Suppressor macrophage (primary cell): ENCODE measurements at places on chromosomes 5 and 9.

DNA sequence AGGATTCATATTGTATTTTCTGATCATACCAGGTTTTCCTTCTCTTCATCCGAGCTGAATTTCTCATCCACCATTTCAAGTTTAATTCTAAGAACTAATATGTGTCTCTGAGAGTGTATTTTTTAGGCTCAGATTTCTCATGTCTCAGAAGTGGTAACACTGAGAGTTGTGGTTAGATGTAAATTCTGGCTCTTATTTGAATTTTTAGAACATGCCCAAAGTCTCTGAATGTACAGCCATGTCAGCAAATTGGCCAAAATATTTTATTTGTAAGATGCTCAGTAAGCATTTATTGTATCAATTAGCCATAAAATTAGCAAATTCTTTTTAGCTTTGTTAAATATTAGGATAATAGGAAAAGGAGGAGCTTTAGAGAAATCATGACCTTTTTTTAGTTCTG lies 16.6 kb downstream of the SV2C start:
- no peak for DNase-seq

DNA sequence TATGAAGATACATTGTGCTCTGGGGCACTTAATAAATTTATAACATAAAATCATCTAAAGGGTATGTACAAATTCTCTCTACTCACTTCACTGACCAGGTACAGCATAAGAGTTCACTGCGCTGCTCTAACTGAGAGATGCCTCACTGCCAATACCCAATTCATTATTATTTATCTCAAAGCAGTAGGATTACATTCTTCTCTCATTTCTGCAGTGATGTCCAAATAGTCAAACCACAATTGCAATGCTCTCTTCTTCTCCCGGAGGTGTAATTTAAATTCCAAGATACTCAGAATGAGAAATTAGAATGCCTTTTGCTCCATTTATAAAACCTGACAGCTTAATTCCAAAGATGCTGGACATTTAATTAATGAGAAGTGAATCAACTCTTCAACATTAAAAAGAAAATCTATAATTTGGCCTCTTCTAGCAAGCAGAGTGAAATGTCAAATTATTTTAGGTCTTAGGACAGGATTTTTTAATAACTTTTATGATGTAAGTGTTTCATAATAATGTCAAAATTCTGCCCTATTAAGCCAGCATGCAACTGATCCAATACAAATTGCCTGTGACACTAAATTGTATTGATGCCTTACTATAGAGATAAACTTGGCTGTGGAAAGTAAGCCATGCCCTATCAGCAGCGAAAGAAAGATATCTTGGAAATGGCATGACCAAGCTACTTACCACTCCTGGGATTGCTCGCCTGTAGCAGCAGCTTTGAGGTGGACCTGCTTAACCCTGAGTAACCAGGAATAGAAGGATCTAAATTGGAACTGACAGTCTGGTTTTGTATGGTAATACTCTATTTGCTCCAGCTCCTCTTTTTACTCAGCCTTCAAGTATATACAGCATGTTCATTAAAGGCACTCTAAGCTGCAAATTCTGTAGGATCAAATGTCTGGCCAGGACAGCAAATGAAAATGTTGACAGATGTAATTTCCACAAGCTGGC lies 374.2 kb upstream of the TYRP1 start:
- no peak for DNase-seq

GRCh38 chr5:140169410-140169809 lies 5.6 kb upstream of the CYSTM1 start:
- peak; percentile 49 for DNase-seq

- DNase-seq: peak; percentile 51
These were observed at the start of gene PCDHGB3 for GRCh38 chr5:141369994-141370848. TSS of gene PCDHGB3 (plus strand) at chr5:141370242. CDS start at chr5:141370395, 153 bp downstream.

- DNase-seq: no peak
These were observed 28.4 kb upstream of the TRIO start for GRCh38 chr5:14114615-14115251.

GRCh38 chr5:137631453-137631852 lies 104.4 kb downstream of the KLHL3 start:
- DNase-seq: no peak

- DNase-seq: no peak
These were observed 16.2 kb downstream of the HINT1 start for GRCh38 chr5:131148835-131149234.

- DNase-seq: no peak
These were observed 28.1 kb upstream of the CETN3 start for GRCh38 chr5:90437663-90438062.

- DNase-seq: no peak
These were observed 111.5 kb upstream of the TNC start for GRCh38 chr9:115229496-115229895.

- no peak for DNase-seq
These were observed 104.3 kb downstream of the PIK3R1 start for GRCh38 chr5:68319706-68320412.

- no peak for DNase-seq
These were observed 130.2 kb downstream of the TTC39B start for GRCh38 chr9:15176836-15177235.

DNA sequence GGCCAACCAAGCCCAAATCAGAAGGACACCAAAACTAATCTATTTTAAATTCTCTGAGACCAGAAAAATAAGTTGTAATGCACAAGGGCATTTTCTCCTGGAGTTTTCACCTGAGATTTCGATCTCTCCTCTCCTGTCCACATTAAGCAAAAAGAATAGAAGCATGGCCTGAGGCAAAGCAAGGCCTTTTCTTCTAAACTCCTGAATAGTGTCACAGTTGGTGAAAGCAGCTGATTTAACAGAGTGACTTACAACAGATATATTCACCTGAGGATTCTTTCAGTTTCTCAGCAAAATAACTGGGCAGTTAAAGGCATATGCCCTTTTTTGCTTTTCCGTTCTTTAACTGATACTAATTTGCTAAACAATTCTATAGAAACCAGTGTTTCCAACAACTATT lies 547.7 kb downstream of the EFNA5 start:
- no peak for DNase-seq

DNA sequence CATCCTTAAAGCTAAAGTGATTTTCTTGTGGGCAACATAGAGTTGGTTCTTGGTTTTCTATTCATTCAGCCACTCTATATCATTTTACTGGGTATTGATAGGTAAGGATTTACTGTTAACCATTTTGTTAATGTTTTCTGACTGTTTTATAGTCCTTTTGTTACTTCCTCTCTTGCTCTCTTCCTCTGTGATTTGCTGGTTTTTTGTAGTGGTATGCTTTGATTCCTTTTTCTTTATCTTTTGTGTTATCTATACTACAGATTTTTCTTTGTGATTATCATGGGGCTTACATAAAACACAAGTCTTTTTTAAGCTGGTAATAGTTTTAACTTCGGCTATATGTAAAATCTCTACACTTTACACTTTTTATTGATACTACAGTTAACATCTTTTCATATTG lies 43.3 kb downstream of the CREBRF start:
- no peak for DNase-seq

DNA sequence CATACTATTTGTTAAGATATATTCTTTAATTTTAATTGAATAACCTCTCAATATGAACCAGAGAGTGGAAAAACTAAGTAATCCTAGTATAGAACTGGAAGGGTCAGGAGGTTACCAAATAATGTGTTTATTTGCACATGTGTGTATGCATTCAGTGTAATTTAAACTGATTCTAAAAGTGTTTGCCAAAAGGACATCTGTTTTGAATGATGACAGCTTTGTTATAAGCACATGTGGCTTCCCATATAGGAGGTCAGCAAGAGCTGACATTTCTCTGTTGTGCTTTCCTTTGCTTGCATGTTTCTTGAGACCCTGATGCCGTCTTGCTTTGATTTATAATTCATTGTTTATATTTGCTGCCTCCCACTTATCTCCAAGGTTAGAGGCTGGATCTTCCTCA lies 383.4 kb downstream of the BRINP1 start:
- DNase-seq: no peak

DNA sequence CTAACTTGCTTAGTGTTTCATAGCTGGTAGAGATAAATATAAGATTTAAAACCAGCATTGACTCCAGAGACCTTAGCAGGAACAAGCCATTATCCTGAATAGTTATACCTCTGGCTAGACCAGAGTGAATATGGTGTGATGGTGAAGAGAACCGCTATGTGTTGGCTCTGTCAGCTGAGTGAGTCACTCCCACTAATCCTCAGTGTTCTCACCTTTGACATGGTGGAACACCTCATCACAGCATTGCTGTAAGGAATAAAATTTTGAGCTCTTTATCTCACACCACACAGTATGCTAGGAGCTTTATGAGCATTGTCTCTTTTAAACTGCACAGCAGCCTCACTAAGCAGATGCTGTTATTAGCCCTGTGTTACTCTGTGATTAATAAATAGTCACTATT lies 90.7 kb upstream of the DHFR start:
- DNase-seq: no peak

GRCh38 chr5:147782110-147783028 lies at the start of gene JAKMIP2:
TSS of gene JAKMIP2 (minus strand) at chr5:147782728. CDS start at chr5:147671806, 110,922 bp downstream.
- DNase-seq: peak; percentile 85

- DNase-seq: no peak
These were observed 12.8 kb downstream of the CAMK4 start for GRCh38 chr5:111236995-111237394.

DNA sequence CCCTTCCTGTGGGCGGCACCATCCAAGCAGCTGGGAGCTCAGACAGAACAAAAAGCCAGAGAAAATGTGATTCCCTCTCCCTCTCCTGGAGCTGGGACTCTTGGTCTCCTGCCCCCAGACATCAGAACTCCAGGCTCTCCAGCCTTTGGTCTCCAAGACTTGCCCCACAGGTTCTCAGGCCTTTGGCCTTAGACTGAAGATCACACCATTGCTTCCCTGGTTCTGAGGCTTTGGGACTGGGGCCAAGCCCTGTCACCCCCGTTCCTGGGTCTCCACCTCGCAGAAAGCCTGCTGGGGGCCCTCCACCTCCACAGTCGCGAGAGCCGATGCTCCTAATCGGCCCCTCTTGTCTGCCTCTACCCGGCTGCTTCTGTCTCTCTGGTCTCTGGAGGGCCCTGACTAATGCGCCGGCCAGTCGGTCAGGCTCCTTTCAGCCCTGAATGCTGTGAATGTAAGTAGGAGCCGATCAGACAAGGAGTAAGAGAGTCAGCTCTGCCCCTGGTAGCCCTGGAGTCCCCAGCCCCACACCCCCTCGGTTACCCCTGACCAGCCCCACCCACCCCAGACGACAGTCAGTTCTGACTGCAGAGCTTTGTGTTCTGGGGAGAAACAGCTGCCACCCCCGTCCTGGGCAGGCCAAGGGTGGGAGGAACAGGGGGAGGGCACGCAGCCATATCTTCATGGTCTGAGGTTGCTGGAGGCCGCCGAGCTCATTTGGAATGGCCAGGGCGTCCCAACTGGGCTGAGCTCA lies 57.5 kb downstream of the VAV2 start:
- DNase-seq: no peak

DNA sequence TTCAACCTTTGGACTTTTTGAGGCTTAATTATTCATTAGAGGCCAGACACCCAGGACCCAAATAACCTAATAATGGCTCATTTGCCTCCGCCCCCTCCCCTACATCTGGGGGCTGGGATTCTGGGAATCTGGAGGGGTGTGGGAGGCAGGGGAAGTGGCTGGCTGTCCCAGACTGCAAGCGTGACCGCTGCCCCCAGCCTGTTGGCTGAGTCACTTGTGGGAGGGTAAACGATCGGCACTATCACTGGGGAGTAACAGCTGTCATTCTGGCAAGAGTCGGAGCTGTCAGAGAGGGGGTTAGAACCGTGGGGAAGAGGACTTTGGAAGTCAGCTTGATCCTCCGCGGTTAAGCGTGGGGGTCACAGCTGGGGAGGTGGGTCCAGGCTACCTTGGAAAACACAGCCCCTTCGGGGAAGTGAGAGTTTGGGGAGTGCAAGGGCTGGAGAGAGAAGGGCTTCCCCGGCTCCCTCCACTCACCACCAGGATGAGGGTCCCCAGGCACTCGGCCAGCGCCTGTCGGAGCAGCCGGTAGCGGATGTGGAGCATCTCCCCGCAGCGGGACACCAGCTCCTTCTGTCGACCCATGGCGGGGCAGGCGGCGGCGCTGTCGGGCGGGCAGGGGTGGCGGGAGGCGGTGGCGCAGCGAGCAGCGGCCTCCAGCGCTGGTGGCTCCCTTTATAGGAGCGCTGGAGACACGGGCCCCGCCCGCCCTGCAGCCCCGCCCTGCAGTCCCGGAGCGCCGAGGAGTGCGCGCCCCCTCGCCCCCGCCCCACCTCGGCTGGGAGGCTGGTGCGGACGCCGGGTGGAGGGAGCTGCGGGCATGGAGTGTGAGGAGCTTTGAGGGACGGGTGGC lies at the start of gene AQP3:
Gene AQP3, minus strand, starts transcription at position 648 of the 853 bp plus-strand sequence. Its CDS starts 63 bp downstream, at position 585.
- peak; percentile 77 for DNase-seq

DNA sequence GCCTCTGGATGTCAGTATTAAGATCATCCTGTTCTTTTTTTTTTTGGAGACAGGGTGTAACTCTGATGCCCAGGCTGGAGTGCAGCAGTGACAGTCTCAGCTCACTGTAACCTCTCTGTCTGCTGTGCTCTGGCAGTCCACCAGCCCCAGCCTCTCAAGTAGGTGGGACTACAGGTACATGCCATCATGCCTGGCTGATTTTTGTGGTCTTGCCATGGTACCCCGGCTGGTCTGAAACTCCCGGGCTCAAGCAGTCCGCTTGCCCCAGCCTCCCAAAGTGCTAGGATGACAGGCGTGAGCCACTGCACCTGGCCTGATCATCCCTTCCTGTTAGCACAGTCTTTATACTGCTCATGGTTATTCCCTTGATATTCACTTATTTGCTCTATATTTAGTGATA lies 3.5 kb downstream of the KDM4C start:
- DNase-seq: no peak

GRCh38 chr5:149550594-149551226 lies 529 bp downstream of the CSNK1A1 start:
- peak; percentile 32 for DNase-seq

GRCh38 chr5:131394128-131394527 lies 130.3 kb downstream of the CDC42SE2 start:
- no peak for DNase-seq

GRCh38 chr5:24167806-24168205 lies 477.0 kb downstream of the CDH10 start:
- no peak for DNase-seq

DNA sequence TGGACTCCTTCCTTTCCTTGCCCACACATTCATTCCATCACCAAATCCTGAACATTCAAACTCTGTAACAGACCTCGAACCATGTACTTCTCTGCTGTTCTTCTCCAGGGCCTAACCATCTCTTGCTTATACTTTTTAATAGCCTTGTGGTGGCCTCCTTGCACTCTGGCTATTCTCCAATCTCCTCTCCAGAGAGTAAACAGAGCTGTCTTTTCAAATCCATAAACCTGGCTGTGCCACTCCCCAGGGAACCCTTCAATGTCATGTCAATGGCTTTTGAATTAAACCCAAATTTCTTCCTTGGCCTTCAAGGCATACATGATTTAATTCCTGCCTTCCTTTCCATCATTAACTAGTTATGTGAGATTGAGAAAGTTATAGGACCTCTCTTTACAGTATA lies 277.6 kb upstream of the EFNA5 start:
- no peak for DNase-seq

DNA sequence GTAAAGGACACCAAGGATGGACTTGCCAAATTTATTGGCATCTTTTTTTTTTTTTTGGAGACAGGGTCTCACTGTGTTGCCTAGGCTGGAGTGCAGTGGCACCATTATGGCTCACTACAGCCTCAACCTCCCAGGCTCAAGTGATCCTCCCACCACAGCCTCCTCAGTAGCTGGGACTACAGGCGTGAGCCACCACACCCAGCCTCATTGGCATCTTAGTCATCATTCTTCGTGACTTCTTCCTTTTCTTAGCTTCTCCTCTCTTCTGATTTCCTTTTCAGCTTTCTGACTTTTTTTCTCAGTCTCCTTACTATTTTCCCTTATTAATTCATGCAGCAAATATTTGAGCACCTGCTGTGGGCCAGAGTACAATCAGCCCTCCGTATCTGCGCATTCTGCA lies 6.1 kb downstream of the MAML1 start:
- peak; percentile 33 for DNase-seq

GRCh38 chr5:180806351-180807011 lies 3.9 kb upstream of the MGAT1 start:
- DNase-seq: peak; percentile 48
